ENCODE measurements at places on chromosomes 3 and 15.

- no peak for DNase-seq
Observed at GRCh38 chr3:15033103-15033502, 32.0 kb downstream of the MRPS25 start.

- no peak for DNase-seq
Observed at GRCh38 chr3:193710286-193711165, 117.5 kb downstream of the OPA1 start.

DNA sequence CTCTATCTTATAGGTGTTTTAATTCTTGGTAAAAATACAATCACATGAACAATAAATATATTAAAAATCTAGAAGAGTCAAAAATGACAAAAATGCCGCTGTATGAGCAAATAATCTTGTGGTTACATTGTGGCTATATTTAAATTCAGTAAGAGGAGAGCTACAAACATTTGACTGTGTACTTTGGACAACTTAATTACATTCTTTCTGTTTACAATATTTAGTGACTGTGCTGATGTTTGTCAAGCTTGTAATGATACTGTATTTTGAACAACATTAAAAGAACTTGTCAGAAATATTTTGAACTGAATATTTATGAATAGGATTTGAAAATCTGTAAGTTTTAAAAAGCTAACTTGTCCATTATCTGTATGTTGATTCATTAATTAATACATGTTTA lies 598.3 kb downstream of the SI start:
- DNase-seq, result no peak

DNA sequence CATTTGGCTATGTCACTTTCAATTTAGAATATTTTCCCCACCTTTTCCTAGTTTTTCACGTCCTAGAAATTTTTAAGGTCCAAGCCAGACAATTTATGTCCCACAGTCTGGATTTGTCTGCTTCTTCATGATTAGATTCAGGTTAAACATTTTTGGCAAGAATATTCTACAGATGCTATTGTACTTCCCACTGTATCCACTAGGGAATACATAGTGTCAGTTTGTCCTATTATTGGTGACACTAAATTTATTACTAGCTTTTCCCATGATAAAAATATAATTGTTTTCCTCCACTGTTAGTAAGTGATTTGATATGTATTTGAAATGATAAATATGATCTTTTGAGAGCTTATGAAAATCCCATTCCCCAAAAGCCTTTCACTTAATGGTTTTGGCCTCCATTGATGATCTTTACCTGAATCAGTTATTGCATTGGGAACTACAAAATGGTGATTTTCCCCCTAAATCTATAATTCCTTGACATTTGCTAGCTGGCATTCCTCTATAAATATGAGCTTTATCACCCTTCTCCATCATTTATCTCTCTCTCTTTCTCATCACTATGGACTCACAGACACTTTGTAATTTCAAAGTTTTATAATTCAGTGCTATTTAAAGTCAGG lies 8.3 kb downstream of the ARL14 start:
- no peak for DNase-seq

- no peak for DNase-seq
Observed at GRCh38 chr3:37824954-37825328, 36.7 kb upstream of the CTDSPL start.

- no peak for DNase-seq
Observed at GRCh38 chr3:61381745-61382392, 130.6 kb upstream of the FHIT start.

DNA sequence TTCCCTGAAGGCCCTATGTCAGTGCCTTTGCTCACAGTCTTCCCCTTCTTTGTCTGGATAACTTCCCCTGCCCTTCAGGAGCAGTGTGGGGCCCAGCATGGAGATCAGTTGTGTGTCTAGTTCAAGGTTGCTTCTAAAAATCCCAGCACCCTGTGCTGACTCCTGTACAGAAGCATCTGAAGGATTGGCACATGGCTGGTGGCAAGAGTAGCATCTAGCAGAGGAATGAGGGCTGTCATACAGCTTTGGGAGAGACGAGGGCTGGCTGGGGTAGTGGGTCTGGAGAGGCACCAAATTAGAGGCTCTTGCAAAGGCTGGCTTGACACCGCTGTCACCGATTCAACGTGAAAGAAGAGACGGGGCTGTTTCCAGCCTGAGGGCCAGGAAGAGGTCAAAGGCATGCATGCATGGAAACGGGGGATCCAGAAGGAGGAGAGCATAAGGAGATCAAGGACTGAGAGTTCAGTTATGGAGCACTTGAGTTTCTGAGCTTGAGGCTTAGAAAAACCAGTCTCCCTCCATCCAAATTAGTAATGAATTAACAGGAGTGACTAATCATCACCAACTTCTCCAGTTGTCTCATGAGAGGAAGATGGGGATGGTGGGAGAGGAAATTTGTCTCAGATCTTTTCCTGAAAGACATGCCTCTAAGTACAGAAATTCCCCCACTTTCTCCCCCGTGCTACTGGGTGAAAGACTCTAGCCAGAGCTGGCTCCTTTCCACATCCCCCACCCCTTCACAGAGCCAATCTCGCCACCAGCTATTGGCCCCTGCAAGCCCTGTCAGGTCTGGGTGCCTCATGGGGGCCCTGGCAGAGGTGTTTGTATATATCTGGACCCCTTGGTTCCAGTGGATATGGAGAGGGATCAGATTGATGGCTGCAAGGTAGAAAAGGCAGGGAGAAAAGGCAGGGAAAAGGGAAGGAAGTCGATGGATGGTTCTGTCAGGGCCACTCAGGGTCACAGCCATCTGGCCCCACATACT lies 45.9 kb downstream of the SLCO2A1 start:
- no peak for DNase-seq

DNA sequence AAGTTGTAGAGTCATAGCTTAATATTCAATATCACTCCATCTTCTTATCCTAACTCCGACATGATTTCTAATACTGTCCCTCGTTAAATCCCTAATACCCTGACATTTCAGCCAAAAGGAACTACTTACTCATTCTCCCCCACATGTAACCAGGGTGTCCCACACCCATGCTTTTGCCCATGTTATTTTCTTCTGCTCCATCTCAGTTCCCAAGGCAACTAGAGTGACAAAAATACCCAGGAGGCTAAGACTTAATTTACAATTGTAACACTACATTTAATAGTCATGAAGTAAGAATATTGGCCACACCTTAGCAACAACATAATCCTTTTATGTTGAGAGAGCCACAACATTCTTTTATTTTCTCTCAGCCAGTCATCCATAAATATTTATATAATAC lies 248.5 kb upstream of the TGFBR2 start:
- no peak for DNase-seq

- no peak for DNase-seq
Observed at GRCh38 chr15:55343168-55343567, 24.1 kb downstream of the PIGB start.

DNA sequence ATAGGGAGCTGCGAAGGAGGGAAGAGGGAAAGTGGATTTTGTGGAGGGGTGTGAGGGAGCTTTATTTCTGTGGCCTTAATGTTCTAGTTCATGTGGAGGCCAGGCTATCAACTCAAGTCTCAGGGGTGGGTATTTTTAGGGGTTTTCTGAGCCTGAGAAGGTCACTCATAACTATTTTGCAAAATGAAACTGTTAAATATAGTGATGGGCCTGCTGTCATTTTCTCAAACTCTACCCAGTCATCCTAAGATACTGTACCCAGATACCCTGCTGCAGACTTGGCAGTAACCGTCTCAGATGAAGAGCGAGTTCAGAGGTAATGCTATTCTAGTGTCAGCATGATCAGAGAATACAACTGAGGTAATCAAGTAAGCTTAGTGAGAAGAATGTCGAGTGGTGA lies 545.0 kb upstream of the TBL1XR1 start:
- DNase-seq, result no peak

DNA sequence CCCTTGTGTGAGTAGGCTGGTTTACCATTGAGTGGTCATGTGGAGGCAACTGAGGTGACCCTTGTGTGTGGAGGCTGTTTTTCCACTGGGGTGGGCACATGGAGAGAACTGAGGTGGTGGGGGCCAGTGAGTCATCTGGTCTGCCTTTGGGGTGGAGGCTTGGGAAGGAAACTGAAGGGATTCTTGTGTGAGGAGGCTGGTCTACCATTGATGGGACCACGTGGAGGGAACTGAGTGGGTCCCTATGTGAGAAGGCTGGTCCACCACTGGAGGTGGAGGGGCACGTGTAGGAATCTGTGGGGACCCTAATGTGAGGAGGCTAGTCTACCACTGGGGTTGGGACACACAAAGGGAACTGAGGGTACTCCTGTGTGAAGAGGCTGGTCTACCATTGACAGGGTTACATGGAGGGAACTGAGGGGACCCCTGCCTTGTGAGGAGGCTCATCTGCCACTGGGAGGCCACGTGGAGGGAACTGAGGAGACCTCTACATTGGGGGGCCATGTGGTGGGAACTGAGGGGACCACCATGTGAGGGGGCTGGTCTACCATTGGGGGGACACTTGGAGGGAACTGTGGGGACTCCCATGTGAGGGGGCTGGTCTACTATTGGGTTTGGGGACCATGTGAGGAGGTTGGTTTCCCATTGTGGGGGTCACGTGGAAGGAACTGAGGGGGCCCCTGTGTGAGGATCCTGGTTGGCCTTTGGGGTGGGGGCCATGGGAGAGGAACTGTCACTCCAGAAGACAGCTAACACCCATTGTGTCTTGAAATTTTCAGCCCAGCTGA lies 164.5 kb downstream of the WNT7A start:
- DNase-seq, result peak; percentile 23

- DNase-seq, result no peak
Observed at GRCh38 chr15:59244337-59244736, 37.7 kb downstream of the LDHAL6B start.

DNA sequence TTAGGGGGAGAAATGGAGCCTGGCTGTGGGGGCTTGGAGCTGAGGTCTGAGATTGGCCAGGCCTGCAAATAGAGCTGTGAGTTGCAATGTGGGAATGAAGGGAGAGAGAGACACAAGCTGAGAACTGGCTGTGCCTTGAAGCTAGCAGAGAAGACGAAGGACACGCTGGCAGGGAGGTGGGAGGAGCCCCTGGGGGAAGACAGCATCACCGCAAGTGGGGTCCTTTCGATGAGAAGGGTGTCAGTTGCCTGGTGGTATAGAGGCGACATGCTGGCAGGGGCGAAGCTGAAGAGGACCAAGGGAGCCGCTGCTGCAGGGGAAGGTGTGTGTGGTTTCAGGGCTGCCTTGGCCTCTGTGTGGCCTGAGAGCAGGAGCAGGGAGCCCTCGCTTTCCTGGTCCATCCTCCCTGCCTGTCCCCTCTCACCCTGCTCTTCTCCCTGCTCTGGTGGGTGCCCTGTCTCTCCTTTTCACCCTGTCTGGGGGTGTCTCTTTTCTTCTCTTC lies 5.5 kb downstream of the RHCG start:
- no peak for DNase-seq

DNA sequence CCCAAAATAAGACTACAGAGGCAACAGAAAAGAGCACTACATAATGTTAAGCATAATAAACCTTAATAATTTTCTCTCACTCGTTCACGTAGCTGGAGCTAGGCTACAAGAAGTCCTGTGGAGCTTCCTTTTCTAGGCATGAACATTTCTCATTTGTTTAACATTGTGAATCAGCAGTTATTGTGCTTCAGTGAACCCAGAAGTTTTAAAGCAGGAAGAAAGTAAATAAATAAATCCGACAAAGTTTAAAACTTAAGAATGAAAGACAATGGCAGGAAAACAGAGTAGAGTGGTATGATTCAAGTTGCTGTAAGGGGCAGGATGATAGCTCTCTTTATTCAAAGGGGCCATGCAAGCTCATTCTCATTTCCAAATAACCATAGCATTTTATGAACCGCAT lies 191.8 kb downstream of the LSAMP start:
- no peak for DNase-seq

- DNase-seq, result peak; percentile 37
Observed at GRCh38 chr15:23877502-23878412, 190.7 kb upstream of the NDN start.

- DNase-seq, result no peak
Observed at GRCh38 chr3:120182613-120183511, 88.6 kb upstream of the GSK3B start.

GRCh38 chr3:39435006-39435748 lies 28.7 kb downstream of the RPSA start:
- no peak for DNase-seq

GRCh38 chr3:14767245-14768051 lies 51.3 kb upstream of the FGD5 start:
- DNase-seq, result no peak

- DNase-seq, result no peak
Observed at GRCh38 chr15:69305204-69305931, 6.7 kb downstream of the PAQR5 start.

- DNase-seq, result peak; percentile 96
Observed at GRCh38 chr15:90931828-90932659, at the start of gene HDDC3. TSS of gene HDDC3 (minus strand) at chr15:90932549. CDS start at chr15:90932540, 9 bp downstream.

GRCh38 chr3:100057716-100058575 lies 56.4 kb downstream of the FILIP1L start:
- no peak for DNase-seq

GRCh38 chr3:62604751-62605351 lies 231.5 kb upstream of the FEZF2 start:
- DNase-seq, result no peak

DNA sequence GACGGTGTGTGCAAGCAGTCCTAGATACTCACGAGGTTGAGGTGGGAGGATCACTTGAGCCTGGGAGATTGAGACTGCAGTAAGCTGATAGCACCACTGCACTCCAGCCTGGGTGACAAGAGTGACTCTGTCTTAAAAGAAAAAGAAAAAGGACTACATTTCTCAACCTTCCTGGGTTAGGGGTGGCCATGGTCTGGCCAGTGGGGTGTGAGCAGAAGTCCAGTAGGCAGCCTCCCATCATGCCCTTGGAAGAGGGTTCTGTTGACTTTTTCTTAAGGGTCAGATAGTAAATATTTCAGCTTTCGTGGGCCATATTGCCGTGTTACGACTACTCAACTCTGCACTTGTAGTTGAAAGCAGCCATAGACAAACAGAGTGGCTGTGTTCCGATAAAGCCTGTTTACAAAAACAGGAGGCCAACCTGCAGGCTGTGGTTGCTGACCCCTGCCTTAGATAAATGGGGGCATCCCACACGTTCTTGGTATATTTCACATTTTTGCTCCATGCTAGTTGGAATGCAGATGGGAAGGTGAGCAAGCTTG lies 31.0 kb upstream of the PDE8A start:
- no peak for DNase-seq

DNA sequence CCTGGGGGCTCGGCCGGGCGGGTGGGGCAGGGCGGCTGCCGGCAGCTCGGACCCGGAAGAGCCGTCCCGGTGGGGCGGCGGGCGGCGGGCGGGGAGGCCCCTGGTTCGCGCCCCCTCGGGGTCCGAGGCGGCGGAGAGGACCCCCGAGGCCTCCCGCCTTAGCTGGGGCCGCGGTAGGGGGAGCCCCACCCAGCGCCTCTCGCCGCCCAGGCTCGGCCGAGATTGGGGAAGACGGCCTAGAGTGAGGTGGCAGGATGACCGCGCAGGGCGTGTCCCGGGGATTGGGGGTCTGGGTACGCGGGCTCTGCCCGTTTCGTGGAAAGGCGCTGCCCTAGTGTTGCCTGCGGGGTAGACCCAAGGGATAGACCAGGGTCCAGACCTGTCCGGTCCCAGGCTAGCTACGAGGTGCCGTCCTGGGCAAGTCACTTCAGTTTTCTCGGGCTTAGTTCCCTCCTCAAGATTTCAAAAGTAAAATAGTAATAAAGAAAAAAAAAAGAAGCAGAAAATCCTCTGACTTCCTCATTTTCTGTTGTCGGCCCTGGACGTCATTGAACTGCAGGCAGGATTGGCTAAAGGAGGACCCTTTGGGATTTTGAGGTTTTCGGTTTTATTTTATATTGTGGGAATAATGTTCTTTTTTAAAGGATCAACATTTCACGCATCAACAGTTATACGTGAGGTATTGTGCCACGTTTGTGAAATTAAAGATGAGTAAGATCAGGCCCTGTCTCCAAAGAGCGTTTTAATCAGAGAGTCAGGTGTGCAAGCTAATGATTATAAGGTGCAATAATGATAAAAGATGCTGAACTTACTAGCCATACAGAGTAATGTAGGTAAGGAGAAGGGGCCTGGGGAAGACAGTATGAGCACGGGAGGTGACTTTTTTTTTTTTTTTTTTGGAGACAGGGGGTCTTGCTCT lies 679 bp downstream of the IQGAP1 start:
- DNase-seq, result peak; percentile 71
